ENCODE measurements at places on chromosomes 1 and 21.

- no peak for DNase-seq
Measured at GRCh38 chr1:55081905-55082296, 42.6 kb downstream of the PCSK9 start.

DNA sequence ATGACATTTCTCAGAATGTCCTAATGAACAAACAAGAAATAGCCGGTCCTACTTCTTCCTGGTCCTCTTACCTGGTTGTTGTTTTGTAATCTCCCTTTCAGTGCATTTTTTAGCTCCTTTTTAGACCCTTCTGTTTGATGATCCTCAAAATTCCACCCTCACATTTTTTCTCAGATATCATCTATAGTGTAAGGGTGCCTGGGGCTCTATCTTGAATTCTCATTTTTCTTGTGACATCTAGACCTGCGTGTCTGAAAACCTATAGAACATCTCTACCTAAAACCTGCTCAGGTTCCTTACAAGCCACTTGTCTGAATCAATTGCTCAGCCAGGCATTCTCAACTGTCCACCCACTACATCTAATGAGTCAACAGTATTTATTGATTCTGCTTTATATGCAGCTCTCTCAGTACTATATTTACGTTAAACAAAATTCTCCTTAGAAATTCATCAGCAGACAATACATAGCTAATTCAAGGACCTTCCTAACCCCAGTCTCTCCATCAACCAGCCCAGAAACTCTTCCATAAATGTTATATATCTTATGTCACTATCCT lies 36.5 kb upstream of the USH2A start:
- DNase-seq, result no peak

DNA sequence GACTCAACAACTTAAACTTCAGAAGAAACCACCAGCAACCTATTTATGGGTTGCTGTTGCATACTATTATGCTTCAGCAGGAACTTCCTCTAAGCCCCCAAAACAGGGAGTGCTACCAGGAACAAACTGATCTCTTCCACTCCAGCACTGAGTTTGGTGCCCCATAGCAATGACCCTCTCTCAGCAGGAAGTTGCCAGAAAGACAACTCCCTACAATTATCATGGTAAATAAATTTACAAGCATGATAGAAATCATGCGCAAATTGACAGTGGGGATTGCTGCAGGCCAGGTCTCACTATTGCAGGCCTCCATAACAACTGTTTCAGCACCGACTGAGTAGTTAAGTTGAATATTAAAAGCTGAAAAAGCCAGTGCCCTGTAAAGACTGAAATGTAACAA lies 180.6 kb downstream of the PLA2G4A start:
- no peak for DNase-seq

DNA sequence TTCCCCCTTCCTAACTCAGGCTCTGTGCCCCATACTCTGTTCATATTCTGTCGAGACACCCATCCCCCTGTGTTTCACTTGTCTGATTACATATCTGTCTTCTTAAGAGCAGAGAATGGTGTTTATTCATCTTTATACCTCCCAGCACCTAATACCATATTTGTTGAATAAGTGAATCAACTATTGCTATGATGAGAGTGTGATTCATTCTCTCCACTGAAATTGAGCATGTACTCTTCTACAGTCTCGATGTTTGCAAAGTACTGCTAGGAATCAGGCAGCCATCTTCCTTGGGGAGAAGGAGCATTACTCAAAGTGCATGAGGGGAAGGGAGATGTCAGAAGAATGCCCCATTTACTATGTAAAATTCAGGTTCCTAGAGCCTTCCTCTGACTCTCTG lies 27.0 kb downstream of the TBX15 start:
- DNase-seq, result no peak

GRCh38 chr1:67580691-67581403 lies 104.2 kb upstream of the GADD45A start:
- DNase-seq, result no peak

DNA sequence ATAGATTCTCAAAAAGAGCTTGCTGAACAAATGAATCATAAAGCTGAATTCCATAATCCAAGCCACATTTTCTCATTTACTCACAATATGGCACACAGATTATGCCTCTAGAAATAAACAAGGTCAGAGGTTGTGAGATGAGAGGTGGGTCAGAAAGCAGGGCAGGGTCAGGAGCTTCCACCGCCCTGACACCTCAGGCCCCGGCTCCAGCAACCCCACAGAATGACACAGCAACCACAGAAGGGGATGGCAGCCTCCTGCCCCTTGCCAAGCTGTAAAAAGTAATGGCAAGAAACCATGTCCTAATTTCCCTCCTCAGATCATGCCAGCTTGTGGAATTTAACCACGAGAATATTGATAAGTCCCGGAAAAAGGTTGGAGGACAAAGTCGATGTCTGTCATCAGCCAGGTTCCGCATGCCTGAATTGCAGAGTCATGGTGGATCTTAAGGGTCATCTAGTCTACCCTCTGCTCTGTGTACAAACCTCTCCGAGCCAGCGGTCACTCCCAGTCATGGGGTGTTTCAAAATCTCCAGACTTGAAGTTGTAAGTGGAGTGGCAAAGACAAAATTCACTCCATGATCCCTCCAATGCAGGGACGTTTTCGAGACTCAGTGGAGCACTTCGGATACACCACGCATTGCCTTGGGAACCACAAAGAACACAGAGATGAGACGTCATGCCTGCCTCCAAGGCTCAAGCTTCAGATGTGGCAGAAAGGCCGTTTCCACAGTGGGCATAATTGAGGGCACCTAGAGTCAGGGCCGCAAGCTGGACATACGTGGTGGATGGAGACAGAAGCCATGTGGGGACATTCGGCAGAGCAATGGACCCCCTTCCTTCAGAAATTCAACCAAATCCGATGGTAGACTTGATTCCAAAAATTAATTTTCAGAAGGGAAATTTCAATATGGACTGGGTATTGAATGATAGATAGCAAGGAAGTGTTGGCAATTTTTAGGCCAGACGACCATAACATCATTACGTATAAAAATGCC lies 254.0 kb downstream of the TOMM20 start:
- no peak for DNase-seq
